Nephron progenitor cell (in vitro differentiated cells): ENCODE measurements at places on chromosomes 4 and X.

GRCh38 chrX:30373951-30374350, 64.8 kb upstream of the NR0B1 start:
- DNase-seq: no peak

DNA sequence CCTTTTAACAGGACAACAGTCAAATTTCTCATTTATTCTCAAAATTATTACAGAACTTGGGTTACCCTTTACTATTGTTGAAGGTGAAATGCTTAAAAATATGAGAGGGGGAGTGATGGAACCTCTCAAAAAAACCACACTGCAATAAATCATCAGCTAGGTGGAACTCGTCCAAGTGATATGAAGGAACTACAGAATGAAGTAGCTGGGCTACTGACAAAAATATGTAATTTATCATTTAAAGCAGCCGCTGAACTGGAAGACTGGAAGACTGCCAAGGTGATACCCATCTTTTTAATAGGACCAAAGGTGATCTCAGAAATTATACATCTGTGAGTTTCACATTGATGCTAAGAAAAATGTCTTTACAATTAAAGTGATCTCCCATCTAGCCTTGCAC, 597.7 kb upstream of the TENM3 start:
- DNase-seq: no peak

DNA sequence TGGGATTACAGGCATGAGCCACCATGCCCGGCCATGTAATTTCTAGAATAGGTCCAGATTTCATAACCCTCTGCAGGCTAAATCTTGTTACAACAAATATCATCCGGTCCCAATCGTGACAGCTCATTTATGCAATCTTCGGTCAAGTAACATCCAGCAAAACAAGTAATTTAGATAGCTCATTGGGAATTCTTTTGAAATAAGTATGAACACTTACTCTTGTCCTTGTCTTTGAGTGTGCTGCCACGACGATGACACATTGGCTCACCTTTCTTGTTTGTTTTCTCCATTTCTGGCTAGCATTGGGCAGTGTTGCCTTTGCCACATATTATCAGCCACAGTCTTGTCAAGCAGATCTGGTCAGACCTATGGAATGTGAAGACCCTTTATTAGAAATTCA, 92.0 kb downstream of the PHEX start:
- no peak for DNase-seq

DNA sequence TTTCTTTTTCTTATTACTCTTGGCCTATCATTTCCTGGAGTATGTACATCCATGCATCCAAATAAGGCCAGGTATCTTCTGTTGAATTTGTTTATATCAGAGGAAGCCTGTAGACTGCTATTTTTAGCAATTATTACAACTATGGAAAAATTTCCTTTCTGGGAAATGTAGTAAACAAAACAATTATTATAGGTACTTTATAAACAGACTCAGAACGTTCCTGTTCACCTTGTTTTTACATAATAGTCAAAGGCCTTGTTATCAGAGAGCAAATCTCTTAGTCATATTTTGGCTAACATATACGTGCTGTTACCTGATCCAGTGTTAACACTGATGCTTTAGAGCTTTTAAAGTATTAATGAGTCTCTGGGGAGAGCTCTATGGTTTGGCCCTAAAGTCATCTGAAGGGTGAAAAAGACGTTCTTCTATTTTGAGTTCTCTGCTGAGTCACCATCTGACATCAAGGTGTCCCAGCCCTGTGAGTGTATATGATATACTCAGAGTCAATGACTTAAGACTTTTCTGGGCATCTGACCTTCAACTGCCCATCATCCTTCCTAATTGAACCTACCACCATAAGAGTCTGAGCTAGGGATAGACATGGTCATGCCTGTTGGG, 7.3 kb downstream of the SPARCL1 start:
- DNase-seq: no peak

GRCh38 chr4:112421911-112422310, 94.1 kb downstream of the NEUROG2 start:
- DNase-seq: no peak

DNA sequence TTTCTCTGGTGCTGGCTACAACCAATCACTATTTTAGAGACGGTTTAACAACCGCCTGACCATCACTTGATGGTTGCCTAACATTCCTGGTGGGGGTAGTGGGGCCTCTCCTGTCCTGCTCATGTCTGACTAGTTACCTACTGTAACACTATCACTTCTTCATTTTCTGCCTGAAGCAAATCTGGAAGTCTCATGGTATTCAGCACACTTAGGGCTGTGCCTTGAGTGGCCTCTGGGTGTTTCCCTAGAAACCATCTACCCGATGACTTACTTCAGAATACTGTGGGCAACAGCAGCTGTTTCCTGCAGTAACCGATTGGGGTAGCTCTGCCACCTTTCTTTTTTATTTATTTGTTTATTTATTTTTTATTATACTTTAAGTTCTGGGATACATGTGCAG, 880.1 kb upstream of the INTU start:
- DNase-seq: no peak

- DNase-seq: no peak
Observed at GRCh38 chrX:76977452-76977851, 469.7 kb upstream of the FGF16 start.

GRCh38 chr4:149706942-149707341, 108.7 kb downstream of the IQCM start:
- DNase-seq: no peak

GRCh38 chr4:5798462-5798861, 87.5 kb downstream of the EVC start:
- no peak for DNase-seq

DNA sequence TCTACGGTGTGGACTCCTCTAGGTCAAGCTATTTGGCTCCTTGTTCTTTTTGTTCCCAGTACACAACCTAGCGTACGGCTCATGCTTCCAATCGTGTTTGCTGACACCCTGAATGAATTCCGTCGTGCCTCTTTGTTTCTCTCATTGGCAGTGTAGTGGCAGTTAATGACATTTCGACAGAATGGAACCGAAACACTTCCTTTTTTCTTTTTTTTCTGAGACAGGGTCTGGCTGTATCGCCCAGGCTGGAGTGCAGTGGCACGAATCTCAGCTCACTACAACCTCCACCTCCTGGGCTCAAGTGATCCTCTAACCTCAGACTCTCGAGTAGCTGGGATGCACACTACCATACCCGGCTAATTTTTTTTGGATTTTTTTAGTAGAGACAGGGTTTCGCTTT, 113.3 kb upstream of the ATP6AP2 start:
- no peak for DNase-seq

DNA sequence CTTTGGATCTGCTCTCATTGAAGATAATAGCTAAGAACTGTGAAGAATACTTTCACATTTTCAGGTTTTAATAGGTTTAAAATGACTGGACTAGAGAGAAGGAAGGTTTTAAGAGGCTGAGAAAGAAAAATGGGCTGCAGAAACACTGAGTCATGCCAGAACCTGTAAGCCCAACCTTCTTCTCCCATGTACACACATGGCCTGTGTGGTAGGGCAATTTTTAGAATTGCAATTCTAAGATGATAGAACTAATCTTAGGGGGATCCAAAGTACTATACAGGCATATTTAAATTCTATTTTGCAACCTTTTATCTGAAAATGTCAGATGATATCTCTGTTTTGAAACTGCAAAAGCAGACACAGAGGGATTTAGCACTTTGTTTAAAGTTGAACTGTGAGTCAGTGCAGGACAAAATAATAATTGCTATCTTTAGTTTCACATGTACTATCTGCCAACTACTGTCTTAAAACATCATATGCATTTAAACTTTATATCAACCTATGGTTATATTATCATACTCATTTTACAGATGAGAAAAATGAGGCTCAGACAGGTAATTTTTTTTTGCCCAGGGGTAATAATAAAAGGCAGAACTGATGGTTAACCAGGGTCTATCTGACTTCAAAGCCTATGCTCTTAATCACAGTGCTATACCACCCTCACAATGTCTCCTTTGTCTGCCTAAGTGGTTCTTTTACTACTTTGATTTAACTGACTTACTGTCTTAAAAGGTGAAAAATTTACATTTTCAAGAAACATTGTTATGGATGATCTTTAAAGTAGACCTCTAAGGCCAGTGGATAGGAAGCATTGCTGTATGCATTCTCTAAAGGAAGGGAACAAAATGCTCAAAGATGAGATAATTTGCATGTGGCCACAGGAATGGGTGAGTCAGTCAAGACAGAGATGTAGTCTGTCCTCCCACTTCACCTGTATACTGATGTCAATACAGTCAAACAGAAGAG, 4.3 kb downstream of the TMPRSS11E start:
- no peak for DNase-seq

GRCh38 chr4:66204534-66205247, 534.4 kb upstream of the EPHA5 start:
- DNase-seq: no peak

DNA sequence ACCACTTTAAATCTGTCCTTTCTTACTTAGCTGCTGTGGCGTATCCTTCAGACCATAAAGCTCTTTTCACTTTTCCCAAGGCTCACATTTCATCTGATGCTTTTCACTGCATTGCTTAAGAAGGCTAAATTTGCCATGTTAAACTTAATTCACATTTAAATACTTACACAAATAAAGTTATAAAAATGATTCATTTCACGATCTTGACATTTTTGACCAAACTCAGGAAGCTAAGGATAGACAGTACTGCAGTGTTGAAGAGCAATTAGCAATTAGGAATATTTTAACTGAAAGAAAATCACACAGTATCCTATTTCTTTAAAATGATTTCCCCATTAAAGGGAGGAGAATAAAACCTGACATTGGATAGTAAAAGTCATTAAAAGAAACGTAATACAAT, 1038.6 kb downstream of the STPG2 start:
- DNase-seq: no peak
